ENCODE measurements at places on chromosomes 6 and 20. TPM values are rescaled to one million over a fixed set of nuclear protein-coding genes. Genes with fewer than 3 reads are reported as not detected.

The SLC44A4 gene
- total RNA-seq, result 546 TPM

The SMAP1 gene
- total RNA-seq, result 42.3 TPM

DNA sequence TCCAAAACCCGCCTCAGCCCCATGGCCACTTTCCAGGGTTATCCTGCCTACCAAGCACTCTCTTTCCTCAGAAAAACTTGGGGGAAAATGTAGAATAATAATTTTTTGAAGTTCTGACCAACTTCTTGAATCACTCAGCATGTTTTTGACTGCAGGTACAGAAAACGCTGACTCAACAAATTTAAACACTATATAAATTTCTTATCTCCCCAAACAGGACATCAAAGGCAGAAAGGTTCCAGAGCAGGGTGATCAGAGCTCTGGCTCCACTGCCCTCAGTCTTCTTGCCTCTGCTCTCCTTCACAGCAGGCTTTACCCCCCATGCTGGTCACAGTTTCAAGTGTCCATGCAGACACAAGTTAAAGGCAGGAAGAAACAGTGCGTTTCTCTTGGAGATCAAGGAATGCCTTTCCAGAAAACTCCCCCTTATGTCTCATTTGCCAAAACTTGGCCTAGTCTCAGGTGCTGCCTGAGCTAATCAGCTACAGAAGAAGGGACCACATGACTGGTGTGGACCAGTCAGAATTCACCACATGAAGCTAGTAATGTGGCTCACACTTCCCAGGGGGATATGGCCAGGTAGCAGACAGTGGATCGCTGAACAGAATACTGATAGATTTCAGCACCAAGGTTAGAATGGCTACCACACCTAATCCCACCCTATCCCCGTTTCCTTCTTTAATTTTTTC, 24.4 kb upstream of the SLC17A3 start:
- no peak for DNase-seq

DNA sequence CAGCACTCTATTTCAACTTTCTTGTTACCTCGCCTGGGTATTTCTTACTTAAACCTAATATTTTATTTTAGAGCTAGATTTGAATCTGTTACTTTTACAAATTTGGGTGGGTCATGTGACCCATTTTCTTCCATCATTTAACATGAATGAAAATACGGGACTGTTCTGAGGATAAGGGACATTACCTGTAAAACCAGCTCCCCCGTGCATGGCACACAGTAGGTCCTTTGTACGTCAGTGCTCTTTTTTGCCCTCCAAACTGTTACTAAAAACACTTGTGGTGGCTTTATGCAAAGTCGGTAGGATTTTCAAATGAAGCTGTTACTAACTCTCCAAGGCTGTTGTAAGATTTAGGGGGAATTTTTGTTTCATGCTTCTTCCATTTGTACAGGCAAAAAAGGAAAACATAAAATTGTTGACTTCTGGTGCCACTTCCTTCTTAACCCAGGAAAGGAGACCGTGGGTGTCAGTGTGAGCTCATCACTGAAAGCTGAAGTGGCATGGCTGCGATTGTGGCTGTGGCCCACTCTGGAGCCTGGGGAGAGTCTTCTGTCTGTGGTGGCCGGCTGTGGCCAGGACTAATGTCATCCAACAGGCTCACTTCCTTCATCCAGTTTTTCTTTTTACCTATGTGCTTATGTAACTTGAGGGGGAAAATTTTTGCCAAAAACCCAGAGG, 40.2 kb upstream of the PXDC1 start:
- no peak for DNase-seq
